GM06990 (cell line): ENCODE measurements at places on chromosomes 4 and X.

- no peak for DNase-seq
These were observed 56.7 kb upstream of the PUDP start for GRCh38 chrX:7204619-7205018.

GRCh38 chr4:108107729-108108382 lies 60.9 kb downstream of the LEF1 start:
- DNase-seq = no peak

DNA sequence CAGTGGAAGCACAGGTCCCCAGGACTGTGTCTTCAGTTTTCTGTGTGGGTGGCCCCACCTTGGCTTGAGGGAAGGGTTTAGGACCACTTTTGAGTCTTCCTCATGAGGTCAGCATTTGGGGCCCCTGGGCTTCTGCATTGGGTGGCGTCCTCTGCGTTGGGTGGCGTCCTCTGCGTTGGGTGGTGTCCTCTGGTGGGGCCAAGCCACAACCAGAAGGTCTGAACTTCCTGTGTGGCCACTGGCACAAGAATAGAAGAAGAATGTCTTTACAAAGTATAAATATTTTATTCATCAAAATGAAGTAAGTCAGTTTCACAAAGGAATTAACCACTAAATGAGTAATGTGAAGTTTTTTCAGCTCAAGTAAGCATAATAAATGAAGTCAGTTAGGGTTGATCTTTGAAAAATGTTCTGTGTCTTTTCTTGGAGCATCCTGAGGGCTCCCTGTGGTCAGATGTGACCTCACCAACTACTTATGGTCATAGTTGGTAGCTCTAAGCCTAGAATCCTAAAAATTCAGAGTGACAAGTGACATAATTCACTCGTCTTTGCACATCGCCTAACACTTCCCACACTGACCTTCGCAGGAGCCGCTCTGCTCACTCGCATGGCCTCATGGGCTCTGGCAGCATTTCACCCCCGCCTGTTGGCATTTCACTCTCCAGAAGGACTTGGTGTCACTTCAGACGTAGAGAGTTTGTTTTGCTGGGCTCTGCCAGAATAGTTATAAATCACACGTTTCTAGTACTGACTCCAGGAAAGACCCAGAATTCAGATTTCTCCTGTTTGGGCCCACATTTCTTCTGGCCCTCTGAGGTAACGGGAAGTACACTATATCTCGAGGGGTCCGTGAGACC lies 39.0 kb upstream of the HGFAC start:
- DNase-seq = no peak

DNA sequence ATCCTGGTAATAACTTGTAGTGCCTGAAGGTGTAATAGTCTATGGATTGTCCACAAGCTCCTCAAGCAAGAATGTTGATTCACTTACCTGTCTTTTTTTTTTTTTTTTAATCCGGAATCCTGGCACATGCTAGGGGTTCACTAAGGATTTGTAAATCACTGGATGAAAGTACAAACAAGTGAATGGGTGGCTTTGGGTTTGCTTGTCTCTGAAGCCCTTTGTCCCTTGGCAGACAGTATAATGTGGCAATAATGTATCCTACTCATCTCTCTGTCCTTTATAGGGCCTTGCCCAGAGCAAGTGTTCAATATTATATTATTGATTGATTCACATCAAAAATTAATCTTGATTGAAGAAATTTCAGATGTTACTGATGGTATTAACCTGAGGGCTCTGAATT lies 334.0 kb upstream of the CPEB2 start:
- DNase-seq = no peak

- peak; percentile 15 for DNase-seq
These were observed 142.5 kb upstream of the MED14 start for GRCh38 chrX:40877887-40878286.

DNA sequence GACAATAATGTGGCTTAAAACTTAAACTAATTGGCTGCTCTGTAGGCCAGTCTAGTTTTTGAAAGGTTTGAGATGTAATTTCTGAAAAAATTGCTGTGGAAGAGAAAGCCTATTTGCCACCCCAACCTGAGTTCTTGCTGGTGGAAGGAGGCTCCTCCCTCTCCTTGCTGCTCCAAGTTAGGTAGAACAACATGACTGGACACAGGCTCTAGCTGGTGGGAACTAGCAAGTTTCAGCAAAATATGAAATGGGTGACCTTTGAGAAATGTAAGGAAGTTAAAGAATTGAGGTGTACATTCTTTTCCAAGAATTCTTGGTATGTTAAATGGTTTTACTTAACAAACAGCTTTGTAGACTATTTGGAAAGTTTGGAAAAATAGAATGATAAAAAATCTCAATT lies 8.0 kb downstream of the RPL34 start:
- no peak for DNase-seq

DNA sequence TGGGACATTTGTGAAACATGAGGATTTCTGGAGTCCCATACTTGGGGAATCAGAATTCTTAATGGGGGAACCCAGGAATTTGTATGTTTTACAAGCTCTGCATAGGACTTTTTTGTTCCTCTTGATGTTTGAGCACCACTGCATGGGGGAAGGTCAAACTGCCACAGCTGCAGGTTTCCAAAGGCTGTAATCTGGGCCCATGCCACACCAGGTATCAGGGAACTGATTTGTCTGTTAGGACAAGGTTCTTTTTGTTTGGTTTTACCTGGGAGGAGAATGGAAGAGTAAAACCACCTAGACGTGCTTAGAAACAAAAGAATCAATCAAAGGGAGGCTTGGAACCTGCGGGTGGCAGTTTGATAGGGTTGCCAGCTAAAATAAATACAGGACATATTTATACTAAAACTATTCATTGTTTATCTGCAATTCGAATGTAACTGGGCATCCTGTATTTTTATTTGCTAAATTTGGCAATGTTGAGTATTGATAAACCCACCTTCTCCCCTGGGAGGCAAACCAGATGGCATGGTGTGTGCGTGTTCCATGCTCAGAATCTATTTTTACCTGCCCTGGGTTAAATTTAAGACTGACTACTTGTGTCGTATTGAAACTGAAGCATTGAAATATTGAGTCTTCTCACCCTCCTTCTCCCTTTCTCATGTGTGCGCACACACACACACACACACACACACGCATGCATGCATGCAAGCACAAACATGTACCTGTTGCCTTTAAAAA lies 63.7 kb downstream of the TMEM164 start:
- DNase-seq = no peak

DNA sequence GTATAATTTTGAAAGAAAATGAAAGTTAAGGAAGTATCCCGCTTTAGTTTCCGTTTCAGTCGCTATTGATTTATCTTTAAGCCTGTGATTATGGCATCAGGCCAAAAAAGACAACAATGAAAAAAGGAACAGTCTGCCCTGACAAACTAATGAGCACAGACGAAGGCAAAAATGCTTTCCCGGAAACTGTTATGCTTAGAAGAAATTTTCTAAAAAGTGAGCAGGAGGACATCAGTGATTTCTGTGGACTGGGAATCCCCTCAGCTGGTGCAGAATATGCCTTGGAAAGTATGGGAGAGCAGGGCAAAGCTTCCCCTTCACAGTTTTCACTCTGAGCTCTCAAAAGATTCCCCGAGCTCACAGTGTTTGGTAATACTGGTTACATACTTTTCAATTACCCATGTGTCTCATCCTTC lies 5.1 kb upstream of the CXCL10 start:
- no peak for DNase-seq

DNA sequence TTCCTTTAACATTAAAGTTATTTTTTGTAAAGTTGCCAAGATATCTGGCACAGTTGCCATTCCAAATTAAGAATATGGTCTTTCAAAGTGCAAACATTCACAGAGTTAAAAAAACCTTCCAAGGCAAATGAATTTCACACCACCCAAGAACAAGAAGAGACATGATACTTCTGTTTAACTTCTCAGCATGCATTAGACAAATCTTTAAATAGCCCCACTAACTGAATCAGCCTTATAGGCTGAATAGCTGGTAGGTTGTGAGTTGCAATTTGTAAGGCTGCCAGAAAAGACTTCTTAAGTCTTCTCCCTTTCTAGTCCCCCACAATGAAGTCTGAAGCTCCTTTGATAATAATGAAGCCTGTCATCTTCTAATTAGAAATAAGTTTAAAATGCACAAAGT lies 95.6 kb downstream of the MAPK10 start:
- DNase-seq = no peak

DNA sequence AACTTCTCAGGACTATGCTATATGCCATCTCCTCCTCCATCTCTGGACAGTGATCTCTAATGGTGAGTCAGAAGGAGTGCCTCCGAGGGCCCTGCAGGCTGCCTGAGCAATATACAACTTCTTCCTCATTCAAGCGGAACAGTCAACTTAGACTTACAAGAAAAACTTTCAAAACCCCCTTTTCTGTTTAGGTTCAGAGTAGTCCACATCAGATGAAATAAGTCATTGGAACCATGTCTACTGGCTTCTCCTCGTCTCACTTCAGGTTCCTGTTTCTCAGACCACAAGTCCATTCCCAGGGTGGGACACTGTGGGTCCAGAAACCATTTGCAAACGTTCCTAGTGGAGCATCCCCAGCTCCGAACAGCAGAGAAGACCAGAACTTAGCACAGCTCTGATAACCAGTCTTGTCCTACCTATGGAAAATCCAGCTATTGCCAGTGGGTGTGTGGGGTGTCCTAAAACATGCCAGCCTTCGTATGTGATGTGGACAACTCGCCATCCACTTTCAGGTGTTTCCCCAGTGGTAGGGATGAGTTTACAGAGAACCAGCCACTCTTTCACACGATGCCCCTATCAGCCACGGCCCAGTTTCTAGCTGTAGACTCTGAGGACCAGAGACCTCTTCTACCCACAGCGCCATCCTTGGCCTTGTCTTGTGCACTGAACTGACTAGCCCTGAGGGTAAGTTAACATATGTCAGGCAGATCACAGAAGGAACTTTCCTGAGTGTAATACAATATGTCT lies 32.7 kb upstream of the NKRF start:
- peak; percentile 65 for DNase-seq

DNA sequence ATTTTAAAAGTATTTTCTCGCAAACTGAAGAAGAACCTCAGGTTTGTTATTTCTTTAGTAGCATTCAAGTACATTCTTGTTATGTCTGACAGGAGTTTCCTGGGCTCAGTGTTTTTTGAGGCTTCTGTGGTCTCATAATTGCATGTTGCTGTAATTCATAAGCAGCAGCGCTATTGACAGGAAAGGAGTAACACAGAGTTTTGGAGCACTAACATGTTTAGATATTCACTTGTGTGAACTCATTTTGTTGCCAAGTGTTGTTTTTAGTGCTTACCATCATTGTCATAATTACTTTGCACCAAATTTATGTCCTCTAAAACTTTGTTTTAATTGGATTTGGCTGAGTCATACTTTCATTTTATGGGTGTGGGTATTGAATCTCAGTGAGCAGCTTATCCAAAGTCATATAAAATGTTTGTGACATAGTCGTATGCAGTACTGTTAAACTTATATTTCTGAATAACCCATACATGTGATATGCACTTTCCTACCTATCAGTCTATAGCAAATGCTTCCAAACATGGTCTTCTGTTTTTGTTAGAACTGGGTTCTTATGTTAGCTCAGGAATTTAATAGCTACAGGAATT lies 358.7 kb upstream of the CTSO start:
- DNase-seq = peak; percentile 20

- DNase-seq = no peak
These were observed 1.0 kb downstream of the CDS1 start for GRCh38 chr4:84583876-84584380.

GRCh38 chr4:157791236-157791635 lies 381.6 kb downstream of the GASK1B start:
- DNase-seq = no peak

GRCh38 chr4:55184600-55185523 lies 59.5 kb upstream of the KDR start:
- DNase-seq = no peak

GRCh38 chr4:141647966-141648365 lies 11.6 kb downstream of the IL15 start:
- DNase-seq = no peak

GRCh38 chr4:172900900-172901299 lies 267.7 kb upstream of the GALNT7 start:
- DNase-seq = no peak

DNA sequence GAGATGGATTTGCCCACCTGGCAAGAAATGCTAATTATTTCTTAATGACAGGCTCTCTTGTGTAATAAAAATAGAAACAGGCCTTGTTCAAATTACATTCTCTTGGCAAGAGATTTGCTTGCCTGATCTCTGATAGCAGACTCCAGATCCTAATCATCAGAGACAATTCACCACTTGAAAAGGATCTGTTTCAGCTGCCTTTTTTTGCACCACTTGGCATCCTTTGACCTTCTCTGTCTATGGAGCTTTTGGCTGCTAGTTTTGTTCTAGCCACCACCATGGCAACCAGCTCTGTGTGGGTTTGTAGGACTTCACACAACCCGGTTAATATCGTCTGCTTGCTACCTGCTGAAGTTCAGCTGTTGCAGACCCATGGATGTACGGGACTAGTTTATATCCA lies 241.1 kb upstream of the TLL1 start:
- DNase-seq = no peak

GRCh38 chr4:88696630-88697029 lies 999 bp downstream of the NAP1L5 start:
- DNase-seq = no peak

GRCh38 chr4:153520801-153521329 lies 54.7 kb downstream of the TMEM131L start:
- DNase-seq = peak; percentile 54

DNA sequence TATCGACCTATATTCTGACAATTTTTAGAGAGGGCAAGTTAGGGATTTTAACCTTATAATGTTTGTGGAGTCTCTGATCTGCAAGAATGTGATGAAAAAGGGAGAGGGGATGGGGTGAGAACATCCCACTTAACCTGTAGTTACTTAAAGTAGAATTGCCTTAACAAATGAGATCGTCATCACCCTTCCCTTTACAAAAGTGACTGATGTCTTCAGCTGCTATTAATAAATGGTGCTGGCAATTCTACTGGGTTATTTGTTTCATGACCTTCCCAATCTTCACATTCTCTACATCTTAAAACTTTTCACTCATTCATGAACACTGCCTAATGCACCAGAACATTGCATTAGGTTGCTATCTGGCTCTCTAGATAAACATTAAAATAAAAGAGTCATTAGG lies 873.4 kb upstream of the LCORL start:
- DNase-seq = no peak

GRCh38 chr4:856225-856901 lies 30.4 kb upstream of the CPLX1 start:
- no peak for DNase-seq

- DNase-seq = no peak
These were observed 16.7 kb upstream of the MSX1 start for GRCh38 chr4:4842476-4843441.

- peak; percentile 63 for DNase-seq
These were observed 3.1 kb upstream of the SLBP start for GRCh38 chr4:1715002-1715758.

DNA sequence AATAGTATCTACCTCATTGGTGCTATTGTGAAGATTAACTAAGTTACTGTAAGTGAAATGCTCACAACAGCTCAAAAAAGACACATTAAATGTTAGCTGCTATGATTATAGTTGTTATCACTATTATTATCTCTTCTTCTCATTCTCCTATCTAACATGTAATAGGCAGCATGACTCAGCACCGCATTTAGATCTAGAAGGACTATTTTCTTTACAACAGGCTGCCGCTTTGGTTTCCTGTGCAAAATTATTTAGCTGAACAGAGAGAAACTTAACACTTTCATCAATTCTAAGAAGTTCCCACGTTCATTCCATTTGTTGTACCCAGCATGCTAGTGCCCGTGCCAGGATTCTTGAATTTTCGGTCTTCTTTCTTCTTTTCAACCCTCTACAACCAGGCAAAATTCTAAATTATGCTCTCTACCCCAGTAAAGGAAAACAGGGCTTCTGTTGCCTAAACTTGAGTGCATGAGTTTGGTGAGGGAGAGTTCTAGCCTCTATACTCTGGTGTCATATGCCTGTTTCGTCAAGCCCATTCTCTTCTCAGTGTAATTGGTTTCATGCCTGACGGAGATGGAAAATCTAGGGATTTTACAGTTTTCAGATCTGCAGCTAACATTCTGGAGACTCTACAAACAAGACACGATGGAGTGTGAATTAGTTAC lies 378.9 kb downstream of the PPP1R2C start:
- DNase-seq = no peak
